ENCODE measurements at places on chromosomes 7 and 10.

DNA sequence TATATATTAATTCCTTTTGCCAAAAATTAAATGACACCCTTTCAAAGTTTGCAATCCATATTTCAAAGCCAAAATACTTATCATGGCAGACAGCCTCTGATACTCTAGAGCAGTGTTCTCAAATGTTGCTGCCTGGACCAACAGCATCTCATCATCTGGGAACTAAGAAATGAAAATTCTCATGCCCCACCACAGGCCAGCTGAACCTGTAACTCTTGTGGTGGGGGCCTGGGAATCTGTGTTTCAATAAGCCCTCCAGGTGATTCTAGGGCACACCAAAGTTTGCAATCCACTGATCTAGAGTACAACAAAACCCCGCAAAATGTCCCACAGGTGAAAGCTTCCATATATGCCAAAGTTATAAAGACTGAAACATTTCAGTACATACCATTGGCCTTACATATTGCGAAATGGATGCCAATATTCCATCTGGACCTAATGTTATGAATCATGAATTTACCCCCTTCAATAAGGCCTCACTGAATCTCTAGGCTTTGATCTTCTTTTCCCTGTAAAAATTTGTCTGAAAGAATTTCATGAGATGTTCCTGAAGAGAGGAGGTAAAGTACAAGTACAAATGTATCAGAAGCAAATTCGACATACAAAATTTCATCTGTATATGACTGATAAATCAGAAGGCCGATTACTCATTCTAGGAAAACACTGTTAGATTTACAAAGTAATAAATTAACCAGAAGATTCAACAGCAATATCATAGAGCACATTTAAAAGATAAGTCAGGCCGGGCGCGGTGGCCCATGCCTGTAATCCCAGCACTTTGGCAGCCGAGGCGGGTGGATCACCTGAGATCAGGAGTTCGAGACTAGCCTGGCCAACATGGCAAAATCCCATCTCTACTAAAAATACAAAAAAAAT, 25.3 kb upstream of the EPC1 start:
- DNase-seq, result no peak

- DNase-seq, result no peak
Observed at GRCh38 chr7:42198974-42199668, 37.9 kb downstream of the GLI3 start.

GRCh38 chr7:14579971-14580370, 322.6 kb downstream of the DGKB start:
- no peak for DNase-seq

DNA sequence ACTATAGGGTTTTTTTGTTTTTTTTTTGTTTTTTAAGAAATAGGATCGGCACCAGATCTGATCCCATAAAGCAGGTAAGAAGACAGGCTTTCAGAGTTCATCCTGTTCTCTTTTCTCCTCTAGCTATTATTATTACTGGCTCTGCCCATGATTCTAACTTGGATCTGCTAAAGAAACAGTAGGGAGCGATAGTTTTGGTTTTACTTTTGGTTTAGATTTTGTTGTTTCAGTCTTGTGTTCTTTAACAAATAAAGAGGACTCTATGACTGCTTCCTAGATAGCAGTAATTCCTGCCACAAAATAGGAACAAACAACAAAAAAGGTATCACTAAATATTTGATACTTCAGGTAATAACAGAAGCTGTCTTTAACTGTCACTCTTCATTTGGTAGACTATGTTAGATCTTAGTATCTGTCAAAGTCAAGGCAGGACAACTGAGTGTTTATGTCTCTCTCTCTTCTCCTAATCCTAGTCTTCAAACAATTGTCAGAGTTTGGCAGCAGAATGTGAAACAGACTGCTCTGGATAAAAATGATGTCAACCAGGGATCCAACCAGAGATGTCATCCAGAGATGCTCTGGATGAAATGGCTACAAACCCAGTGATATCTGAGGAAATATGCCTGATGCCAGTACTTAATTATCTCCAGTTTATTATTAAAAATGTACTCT, 99.8 kb downstream of the KMT2C start:
- DNase-seq, result no peak

- DNase-seq, result no peak
Observed at GRCh38 chr7:831596-832166, 595 bp upstream of the SUN1 start.

- no peak for DNase-seq
Observed at GRCh38 chr7:130182990-130183389, 22.2 kb downstream of the TMEM209 start.

DNA sequence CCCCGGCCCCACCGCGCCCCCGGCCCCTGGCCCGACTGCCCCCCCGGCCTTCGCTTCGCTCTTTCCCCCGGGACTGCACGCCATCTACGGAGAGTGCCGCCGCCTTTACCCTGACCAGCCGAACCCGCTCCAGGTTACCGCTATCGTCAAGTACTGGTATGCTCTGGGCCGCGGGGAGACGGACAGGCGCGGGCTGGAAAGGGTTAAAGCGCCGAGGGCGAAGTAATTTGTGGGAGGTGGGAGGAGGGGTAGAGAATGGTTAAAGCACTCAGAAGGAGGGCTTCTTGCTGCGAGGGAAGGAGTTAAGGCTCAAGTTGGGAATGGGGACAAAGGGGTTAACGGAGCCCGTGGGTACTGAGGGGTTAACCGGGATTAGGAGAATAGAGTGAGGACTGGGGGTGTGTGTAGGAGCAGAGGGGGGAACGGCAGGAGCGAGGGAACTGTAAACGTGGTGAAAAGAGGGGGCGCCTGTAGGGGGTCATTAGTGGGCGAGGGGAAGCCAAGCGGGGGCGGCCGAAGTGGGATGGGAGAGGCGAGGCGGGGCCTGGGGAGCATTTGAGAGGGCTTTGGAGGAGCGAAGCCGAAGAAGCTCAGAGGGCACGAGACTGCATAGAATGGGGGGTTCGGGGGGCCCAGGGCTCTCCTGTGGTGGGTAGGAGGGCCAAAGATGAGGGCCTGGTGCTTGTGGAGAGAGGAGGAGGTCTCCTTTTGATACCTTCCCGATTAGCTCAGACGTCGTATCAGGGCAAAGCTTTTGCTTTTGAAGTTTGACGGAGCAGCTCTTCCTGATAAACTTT, 605 bp downstream of the SUFU start:
- DNase-seq, result no peak

DNA sequence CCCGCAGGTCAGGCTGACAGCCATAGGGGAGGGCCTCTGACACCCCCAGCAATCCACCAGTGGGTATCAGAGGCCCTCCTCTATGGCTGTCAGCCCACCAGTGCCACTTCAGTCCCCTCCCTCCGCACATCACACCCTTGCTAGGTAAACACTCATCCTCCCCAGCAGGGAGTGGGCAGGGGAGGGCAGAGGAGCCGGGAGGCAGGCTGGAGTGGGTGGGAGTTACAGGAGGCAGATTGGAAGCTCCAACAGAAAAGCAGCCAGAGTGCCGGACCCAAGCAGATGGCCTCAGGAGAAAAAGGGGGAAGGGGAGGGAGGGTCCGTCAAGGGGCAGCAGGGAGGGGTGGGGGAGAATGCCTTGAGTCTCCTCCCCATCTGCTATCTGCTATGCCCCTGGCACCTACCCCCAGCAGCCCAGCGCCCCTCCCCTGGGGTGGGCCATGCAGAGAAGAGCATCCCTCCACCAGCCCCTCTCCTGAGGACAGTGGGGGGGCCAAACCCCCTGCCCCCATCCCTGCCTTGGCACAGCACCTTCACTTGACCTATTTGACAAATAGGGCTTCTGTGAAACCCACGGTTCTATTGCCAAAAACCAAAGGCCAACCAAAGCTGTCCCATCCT, 2.4 kb downstream of the RASGEF1A start:
- no peak for DNase-seq

Data from ascending aorta (tissue), 2 donors.